ENCODE measurements at places on chromosomes 11 and 22. TPM values are rescaled to one million over a fixed set of nuclear protein-coding genes. Genes with fewer than 3 reads are reported as not detected.

GRCh38 chr11:74453373-74453975 lies 13.9 kb downstream of the KCNE3 start:
- H3K27me3 ChIP-seq, result no peaks in the 10 kb centered on the region
- no peak overlapping the region for H3K27ac ChIP-seq
- H3K36me3 ChIP-seq, result no peaks in the 10 kb centered on the region
- DNase-seq, result peak; percentile 72
- H3K4me3 ChIP-seq, result no peak overlapping the region
- H3K4me1 ChIP-seq, result peaks cover 7% of the 10 kb centered on the region

DNA sequence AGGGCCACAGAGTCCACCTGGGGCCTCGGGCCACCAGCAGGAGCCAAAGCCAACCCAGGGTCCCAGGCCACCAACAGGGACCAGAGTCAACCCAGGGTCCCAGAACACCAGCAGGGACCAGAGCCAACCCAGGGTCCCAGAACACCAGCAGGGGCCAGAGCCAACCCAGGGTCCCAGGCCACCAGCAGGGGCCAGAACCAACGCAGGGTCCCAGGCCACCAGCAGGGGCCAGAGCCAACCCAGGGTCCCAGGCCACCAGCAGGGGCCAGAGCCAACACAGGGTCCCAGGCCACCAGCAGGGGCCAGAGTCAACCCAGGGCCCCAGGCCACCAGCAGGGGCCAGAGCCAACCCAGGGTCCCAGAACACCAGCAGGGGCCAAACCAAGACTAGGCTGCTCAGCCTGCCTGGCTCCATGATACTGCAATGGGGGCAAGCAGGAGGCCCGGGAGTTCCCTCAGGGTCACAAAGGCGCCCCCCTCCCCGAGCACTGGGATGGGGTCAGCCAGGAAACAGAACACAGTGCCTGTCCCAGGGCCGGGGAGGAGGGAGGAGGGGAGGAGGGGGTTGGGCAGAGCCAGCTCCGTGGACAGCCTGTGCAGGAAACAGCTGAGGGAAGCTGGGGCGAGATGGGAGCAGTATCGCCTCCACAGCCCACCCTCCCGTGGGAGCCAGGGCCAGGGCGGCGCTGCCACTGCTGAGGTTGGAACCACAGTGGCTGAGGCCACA lies 62.0 kb upstream of the PRR5 start:
- H3K27ac ChIP-seq, result no peak overlapping the region
- no peaks in the 10 kb centered on the region for H3K27me3 ChIP-seq
- no peaks in the 10 kb centered on the region for H3K4me1 ChIP-seq
- H3K4me3 ChIP-seq, result no peak overlapping the region
- DNase-seq, result no peak
- no peaks in the 10 kb centered on the region for H3K36me3 ChIP-seq

DNA sequence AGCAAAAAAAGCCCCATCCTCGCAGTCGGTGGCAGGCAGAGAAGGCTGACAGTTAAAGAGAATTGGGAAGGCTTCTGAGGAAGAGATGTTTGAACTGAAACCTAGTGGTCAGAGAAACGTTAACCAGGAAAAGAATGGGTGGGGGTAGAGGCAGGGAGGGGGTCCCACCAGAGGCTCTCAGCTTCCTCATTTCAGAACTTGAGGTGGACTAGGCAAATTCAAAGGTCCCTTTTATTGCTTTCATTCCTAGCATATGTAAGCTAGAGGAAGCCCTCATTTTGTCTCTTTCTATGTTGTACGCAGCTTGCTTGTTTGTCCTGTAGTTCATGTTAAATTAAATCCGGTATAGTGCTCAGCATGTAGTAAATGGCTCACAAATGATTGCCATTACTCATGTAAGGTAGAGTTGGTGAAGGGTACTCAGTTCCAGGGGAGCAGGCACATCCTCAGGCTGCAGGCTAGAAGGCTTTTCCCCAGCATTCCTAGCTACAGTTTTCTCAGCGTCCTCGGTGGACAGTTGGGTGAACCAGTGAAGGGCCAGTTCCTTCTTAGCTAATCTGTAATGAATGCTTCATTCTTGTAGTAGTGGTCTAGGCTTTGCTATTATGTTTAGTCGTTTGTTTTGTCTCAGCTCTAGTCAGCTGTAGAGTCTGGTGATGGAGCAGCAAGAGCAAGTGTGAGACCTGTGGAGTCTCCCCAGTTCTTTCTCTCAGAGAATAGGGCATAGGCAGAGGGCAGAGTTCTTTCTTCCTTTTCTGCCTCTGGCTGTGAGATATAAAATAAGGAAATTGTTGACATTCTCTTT lies 58.6 kb downstream of the UVRAG start:
- no peaks in the 10 kb centered on the region for H3K4me1 ChIP-seq
- no peaks in the 10 kb centered on the region for H3K36me3 ChIP-seq
- no peak for DNase-seq
- no peak overlapping the region for H3K27ac ChIP-seq

GRCh38 chr11:35009944-35010342 lies 93.5 kb downstream of the PDHX start:
- H3K27ac ChIP-seq, result no peak overlapping the region
- no peak overlapping the region for H3K4me3 ChIP-seq
- DNase-seq, result no peak
- H3K27me3 ChIP-seq, result no peaks in the 10 kb centered on the region
- no peaks in the 10 kb centered on the region for H3K4me1 ChIP-seq

The OR5B21 gene
- not detected for total RNA-seq

The OTOG gene
- total RNA-seq, result not detected

Data from right atrium auricular region (tissue), 2 donors.